ENCODE measurements at places on chromosomes 11 and 22.

- DNase-seq = no peak
Measured at GRCh38 chr22:20138417-20138738, 6.8 kb downstream of the ZDHHC8 start.

DNA sequence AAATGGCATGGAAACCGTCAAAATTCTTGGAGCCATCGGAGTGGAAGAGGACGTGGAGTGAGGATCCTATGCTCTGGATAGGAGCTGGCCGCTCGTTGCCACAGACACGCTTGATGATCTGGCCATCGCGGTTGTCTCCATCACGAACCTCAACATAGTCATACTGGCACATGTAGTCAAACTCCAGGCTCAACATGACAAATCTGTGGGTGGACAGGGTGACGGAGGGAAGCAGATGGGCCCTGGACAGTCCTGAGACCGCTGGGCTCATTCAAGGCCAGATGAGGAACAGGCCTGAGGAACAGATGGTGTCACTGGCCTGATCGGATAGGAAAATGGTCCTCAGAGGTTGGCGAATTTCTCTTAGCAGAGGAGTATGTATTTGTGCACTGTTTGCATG lies 51.3 kb upstream of the SLC1A2 start:
- DNase-seq = no peak

- DNase-seq = no peak
Measured at GRCh38 chr11:119445850-119446249, 22.9 kb upstream of the THY1 start.

DNA sequence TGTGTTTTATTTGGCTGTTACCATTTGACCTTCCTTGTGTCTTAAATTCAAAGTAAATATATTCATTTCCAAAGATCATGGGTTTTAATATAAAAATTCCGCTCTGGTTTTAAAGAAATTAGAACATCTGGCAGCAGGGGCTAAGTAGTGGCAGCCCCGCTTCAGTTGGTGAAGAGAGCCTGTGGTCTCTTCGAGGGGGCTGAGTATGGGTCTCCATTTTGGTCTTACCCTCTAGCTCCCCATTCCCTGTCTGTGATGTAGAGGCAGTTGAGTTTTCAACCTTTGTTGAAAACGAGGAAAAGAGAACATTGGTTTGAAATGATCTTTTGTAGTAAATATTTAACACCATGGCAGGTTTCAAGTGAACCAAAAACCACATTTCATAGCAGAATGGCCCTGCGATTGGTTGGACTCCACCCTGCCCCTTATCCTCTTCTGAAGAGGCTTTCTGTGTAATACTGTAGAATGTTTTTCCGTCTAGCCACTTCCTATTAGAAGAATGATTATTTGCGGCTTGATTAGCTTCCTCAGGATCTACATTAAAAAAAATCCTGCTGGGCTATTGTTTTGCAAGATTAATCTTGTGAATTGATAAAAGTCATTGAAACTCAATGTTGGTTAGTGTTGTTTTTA lies 17.7 kb downstream of the APLP2 start:
- no peak for DNase-seq

DNA sequence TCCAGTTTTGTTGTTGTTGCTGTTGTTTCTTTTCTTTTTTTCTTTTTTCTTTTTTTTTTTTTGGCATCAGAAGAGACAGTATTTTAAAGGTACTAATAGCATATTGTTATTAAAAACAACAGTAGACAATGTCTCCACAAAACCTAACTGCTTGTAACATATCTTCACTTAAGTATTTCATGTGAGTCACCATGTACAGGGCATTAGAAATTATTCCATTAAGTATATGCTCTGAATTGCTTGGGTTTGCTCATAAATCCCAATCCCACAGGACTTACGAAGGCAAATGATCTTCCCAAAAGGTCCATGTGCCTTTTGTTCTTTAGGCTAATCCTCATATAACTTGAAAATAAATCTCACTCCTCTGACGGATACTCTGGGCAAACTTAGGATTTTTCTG lies 35.9 kb downstream of the MAP6 start:
- no peak for DNase-seq

GRCh38 chr11:44839458-44840084 lies 111.1 kb downstream of the TP53I11 start:
- DNase-seq = no peak

DNA sequence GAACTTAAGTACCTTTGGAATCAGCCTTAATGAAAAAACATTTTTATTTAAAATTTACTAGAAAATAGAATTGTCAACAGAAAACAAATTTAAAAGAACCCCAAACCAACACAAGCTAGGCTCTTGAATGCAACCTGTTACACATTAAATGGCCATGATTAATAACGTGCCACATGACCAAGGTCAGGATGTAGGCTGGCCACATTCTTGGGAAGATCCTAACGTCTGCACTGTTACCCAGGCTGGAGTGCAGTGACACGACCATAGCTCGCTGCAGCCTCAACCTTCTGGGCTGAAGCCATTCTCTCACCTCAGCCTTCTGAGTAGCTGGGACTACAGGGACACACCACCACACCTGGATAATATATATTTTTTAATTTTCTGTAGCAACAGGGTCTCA lies 126.4 kb upstream of the APOA1 start:
- DNase-seq = no peak

GRCh38 chr11:72631806-72632731 lies 42.2 kb downstream of the PDE2A start:
- no peak for DNase-seq

GRCh38 chr11:24422376-24422775 lies 74.5 kb upstream of the LUZP2 start:
- no peak for DNase-seq

DNA sequence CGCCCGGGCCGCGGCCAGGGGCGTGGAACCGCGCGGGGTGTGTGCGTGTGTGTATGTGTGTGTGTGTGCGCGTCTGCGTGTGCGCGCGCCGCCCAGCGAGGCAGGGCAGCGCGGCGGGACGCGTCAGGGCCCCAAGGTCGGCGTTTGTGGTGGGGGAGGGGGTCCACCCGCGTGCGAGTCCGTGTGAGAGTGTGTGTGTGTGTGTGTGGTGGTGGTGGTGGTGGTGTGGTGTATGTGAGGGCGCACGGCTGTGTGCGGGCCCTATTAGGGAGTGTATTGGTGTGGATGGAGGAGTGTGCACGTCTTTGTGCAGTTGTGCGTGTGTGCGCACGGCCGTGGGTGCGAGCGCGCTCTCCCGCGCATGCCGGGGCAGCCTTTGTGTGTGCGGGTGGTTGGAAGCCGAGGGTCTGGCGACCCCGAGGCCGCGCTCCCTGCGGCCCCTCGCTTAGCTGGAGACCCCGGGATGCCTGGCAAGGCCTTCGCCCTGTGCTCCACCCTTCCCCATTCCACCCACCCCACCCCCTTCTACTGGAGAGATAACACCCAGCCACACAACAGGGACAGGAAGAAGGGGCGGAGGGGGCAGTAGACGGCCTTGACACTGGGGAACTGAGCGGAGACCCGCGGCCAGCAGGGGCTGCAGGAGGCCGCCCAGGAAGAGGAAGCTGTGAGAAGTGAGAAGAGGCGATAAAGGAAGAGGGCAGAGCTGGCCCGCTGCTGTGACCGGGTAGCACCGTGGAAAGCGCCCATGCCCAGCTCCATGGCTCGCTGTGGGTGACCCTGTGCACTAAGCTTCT lies 528 bp upstream of the ARRB1 start:
- DNase-seq = no peak

- no peak for DNase-seq
Measured at GRCh38 chr22:27792452-27793161, 8.9 kb downstream of the MN1 start.

GRCh38 chr11:117092951-117093590 lies 5.2 kb downstream of the SIK3 start:
- DNase-seq = no peak

DNA sequence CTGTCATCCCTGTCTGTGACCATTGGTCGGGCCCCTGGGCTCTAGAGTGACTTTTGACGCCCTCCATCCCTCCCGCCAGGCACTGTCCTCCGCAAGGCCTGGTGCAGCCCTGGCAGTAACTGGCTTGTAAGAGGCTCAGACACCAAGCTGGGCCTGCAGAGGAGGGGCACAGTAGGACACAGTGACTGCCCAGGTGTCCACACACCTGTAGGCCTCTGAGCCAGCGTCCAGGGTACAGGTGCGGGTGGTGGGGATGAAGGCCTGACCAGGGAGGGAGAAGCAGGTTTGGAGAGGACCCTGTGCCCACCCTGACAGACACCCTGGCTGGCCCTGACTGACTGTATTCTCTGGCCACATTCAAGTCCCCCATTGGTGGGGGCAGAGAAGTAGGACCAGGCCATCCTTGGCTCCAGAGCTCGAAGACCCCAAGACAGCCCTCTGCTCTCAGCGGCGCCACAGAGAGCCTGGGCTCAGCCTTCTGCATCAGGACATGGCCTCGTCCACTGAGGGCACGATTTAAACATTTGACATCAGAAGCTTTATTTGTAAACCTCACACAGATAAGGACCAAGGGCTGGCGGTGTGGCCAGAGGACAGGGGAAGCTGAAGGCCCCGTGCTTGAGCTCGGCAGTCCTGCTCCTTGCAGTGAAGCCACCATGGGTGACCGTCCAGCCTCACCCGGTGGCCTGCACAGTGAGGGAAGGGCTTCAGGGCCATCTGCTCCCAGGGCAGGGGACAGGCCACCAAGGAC lies 31.4 kb downstream of the PPIL2 start:
- no peak for DNase-seq

- DNase-seq = no peak
Measured at GRCh38 chr11:34921156-34921555, 4.7 kb downstream of the PDHX start.

- DNase-seq = no peak
Measured at GRCh38 chr22:45602004-45602733, 69.5 kb upstream of the ATXN10 start.

GRCh38 chr11:122235615-122236014 lies 119.6 kb upstream of the BLID start:
- no peak for DNase-seq

- no peak for DNase-seq
Measured at GRCh38 chr11:10498426-10499250, 42.3 kb downstream of the RNF141 start.

DNA sequence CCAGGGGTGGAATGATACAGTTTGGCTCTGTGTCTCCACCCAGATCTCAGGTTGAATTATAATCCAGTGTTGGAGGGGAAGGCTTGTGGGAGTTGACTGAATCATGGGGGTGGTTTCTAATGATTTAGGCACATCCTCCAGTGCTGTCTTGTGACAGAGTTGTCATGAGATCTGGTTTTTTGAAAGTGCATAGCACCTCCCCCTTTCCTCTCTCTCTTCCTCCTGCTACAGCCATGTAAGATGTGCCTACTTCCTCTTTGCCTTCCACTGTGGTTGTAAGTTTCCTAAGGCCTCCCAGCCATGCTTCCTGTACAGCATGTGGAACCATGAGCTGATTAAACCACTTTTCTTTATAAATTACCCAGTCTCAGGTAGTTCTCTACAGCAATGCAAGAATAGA lies 45.1 kb downstream of the THAP12 start:
- no peak for DNase-seq

GRCh38 chr11:92707173-92707619 lies 262.3 kb upstream of the MTNR1B start:
- no peak for DNase-seq

GRCh38 chr11:62994775-62995174 lies 10.0 kb upstream of the SLC22A6 start:
- DNase-seq = no peak

DNA sequence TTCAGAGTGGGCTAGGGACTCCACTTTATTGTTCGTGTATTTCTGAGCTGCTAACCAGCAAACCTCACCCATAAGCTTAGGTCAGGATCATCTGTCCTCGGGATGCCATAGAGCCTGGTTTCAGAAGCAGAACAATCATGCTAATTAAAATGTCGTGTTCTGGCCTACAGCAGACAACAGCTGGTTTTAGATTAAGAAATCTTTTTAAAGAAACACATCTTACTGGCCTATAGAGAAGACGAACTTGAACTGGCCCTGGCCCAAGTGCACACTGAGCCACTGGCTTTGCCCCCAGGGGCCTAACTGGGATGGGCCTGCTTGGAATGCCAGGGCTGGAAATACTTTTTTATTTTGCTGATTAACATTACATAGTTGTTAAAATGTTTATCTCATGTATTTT lies 63.2 kb downstream of the ALX4 start:
- no peak for DNase-seq

DNA sequence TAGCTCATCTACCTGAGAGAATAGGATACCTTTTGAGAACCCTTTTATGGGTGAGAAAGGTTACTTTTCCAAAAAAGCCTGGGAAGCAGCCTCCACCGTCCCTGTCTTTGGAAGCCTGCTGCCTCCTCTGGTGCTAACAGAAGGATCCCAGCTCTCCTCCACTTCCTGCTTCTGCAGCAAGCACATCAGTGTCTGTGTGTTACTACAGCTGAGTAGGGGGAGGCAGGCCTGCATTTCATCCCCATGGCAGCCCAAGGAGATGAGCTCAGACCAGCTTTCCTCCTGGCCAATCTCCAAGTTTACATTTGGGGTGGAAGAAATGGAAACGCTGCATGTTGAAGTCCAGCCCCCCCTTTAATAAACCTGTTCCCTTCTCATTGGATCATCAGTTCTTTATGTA lies 7.4 kb upstream of the CCDC34 start:
- DNase-seq = no peak

DNA sequence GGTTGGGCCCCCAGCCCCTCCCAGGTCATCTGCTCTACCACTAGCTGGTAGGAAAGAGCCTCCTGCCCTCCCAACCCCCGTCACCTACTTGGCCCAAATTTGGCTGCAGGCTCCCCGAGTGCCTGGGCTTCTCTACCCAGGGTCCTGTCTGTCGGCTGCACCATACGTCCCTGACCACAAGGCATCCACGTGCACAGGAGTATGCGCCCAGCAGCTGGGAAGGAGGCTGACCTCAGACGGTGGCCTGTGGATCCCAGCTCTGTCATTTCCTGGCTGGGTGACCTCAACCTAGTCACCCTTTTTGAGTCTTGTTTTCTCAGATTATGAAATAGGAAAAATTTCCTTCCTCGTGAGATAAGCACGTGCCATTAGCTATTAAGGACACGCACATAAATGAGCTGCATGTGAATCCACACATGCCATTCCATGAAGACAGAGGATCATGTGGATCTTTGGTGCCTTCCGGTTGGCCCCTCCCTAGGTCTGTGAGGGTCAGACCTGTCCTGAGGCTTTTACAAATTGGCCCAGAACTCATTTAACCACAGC lies 13.7 kb downstream of the CYB561A3 start:
- no peak for DNase-seq

DNA sequence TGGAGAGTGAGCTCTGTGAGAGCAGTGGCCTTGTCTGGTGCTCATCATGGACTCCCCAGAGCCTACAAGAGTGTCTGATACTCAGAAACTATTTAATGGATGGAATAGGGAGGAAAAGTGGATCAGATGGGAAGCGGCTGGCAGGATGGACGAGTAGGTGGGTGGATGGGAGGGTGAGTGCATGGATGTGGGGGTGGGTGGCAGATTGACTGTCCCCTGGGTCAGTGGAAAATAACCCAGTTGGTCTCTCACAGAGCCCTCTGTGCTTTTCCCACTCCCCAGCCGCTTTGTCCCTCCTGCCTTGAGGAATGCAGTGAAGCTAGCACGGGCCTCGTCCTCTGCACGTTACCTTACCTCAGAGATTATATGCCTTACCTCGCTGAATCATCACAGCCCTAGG lies 5.9 kb downstream of the SPI1 start:
- DNase-seq = no peak

- no peak for DNase-seq
Measured at GRCh38 chr22:25567251-25567675, 2.8 kb downstream of the GRK3 start.

Data from stimulated activated CD8-positive, alpha-beta memory T cell treated with anti-CD3 and anti-CD28 coated beads, Interleukin-15, amount 100 ng/mL, for 1 hour (primary cell).